ENCODE measurements at places on chromosomes 3 and 15.

GRCh38 chr3:130260918-130261317 is 84.6 kb upstream of the COL6A5 start:
- DNase-seq = no peak

DNA sequence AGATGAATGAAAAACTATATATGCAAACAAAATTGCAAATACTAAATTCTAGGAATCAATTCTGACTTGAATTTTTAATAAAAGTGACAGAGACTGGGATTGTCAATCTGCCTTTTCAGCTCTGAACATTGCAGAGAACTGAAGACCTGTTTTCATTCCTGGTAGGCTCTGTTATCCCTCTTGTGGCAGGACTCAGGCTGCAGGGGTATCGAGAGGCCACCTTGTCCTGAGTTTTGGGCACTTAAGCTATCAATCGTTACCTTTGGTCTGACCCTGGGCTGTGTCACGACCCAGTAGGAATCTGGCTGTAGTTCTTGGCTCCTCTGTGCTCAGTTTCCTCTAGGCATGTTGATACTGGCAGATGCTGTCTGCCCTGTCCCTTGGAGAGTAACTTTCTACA is 238.0 kb downstream of the CACNA2D3 start:
- DNase-seq = no peak

DNA sequence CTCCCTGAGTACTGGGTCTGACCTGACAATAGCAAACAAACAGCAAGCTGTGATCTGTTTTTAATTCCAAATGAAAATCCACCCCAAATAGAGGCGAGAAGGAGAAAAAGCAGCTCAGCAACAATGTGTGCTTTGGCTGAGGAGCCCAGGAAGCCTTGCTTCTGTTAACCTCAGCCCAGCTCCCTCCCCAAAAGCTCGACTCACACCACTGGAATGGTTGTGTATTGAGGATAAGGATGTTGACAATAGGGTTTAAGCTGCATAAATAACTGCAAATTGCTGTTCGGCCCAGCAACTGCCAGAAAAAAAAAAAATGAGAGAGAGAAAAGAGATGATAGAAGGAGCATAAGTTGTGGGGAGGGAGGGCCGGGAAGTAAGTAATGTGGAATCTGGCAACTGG is 104.0 kb upstream of the TBC1D5 start:
- DNase-seq = no peak

GRCh38 chr3:123971406-123971805 is 10.4 kb upstream of the CCDC14 start:
- DNase-seq = no peak

- no peak for DNase-seq
These were observed 174.1 kb upstream of the SLCO3A1 start for GRCh38 chr15:91679447-91679846.
